ENCODE measurements at places on chromosomes 12 and 14.
A peak's percentile ranks its signal among the peaks of the same experiment; 100 is the strongest.

DNA sequence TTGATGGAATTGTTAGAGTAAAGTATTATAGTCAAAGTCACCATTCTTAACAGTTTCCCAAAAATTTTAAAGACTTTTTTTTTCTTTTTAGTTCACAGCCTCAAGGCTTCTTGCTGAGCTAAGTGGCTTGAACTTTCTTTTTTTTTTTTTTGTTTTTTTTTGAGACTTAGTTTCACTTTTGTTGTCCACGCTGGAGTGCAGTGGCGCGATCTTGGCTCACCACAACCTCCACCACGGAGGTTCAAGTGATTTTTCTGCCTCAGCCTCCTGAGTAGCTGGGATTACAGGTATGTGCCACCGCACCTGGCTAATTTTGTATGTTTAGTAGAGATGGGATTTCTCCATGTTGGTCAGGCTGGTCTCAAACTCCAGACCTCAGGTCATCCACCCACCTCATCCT, 92.8 kb downstream of the SETD3 start:
- peak; percentile 8 for DNase-seq

DNA sequence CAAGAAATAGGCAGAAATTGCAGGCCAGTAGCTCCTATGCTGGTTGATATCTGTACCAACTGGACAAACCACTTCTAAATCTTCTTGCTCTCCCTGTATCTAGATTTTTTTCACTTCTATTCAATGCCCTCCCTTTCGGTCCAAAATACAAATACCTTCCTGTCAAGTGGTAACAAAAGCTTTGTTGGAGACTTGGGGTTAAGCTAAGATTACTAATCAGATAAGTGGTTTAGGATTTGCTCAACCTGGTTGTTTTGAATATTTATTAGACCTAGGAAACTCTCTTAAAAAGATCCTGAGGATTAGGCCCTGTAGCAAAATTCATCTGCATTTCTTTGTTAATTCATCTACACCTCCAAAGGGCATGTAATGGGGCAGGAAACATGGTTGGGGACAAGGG, 410.1 kb downstream of the NAV3 start:
- no peak for DNase-seq

DNA sequence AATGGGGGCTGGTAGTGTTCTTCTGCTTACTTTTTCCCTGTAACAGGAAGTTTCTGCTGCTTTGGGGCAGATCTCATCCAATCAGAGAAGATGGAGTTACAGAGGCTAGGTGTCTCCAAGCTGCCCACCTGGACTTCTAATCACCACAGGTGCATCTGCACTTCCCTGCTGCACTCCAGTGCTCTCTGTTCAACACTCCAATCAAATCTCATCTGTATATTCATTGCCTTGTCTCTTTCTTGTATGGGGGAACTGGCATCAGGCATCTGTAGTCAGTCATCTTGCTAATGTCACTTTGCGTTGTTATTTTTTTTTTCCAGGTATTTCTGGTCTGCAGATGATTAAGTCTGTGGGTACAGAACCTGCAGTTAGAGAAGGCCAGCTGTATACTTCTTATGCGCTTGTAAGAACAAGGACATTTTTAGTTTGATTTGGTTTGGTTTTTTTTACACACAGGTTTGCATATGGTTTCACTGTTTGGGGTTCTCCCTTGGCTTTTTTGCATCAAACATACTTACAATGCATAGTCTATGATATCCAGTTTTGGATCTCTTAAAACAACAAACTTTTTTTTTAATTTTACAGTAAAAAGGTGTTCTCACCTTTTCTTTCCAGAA, 116.0 kb downstream of the METTL25 start:
- DNase-seq = no peak

DNA sequence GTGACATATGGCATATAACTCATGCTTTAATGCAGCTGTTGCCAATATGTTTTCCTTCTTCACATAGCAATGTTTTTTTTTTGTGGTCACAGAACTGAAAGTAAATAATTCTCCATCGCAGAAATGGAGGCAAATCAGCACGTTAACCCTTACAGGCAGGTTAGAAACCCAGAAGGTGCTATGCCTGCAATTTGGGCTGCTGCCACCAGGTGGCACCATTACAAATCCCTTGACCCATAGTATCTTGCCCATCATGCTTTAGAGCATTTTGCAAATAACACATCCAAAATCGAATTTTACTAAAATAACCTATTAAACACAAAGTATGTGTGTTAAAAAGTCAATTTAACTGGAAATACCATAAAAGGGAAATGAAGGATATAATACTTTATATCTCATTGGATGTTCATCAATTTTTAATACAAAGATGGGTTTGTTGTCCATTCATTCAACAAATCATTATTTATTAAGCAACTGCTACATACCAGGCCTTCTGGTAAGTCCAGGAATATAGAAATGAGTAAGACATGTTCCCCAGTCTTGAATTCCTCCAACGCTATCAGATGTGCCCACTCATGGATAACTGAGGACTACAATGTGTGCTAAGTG, 340.1 kb downstream of the GLT1D1 start:
- DNase-seq = peak; percentile 41

GRCh38 chr12:981961-982360, 9.1 kb upstream of the ERC1 start:
- peak; percentile 58 for DNase-seq

- DNase-seq = no peak
Measured at GRCh38 chr14:63510538-63510937, 32.6 kb downstream of the PPP2R5E start.

DNA sequence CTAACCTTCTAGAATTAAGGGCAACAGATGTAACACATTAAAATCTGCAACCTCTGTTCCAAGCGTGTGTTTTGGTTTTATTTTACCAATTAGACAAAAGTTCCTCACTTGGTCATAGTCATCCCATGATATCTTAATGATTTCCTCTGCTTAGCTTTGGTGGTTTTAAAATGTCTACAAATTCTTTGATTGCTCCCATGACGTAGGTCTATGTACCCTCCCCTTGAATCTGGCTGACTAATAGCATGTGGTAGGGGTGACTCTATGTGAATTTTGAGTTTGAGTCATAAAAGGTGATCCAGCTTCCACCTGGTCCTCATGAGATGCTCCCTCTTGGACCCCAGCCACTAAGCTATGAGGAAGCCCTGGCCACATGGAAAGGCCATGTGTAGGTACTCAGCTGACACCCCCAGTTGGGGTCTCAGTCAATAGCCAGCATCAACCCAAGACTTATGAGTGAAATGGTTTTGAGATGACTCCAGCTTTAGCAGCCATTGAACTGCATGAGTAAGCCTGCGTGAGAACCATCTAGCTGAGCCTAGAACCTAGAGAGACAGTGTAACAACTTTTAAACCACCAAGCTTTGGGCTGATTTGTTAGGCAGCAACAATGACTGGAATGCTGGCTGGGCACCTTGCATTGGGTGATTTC, 247.1 kb downstream of the MSRB3 start:
- no peak for DNase-seq

DNA sequence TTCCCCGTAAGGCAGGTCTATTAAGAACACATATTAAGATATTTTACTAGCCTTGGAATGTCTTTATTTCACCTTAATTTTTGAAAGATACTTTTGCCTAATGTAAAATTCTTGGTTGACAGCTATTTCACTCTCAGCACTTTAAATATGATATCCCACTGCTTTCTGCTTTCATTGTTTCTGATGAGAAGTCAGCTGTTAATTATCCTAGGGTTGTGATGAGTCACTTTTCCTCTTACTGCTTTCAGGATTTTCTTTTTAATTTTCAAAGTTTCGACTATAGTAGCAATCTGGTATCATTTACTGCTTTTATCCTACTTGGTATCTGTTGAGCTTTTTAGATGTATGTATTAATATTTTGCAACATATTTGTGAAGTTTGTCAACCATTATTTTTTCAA, 578.9 kb upstream of the ATP2B1 start:
- no peak for DNase-seq
